ENCODE measurements at places on chromosomes 4 and X. TPM values are rescaled to one million over a fixed set of nuclear protein-coding genes. Genes with fewer than 3 reads are reported as not detected.

MID2 gene
- total RNA-seq = 2.0 TPM

DNA sequence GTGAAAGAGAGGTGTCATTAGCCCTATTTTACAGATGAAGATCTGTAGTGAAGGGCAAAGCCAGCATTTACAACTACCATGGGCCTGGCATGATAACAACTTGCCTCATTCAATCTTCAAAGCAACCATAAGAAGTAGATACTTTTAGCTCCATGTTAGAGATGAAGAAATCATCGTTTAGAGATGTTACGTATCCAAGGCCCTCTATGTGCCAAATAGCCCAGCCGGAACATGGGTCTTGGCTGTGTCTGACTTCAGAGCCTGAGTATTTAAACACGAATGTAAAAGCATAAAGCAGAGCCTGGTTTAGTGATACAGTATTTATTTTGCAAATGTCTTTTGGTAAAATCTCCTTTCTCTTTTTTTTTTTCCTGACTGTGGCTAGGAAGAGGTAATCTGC lies 197.1 kb downstream of the RASL11B start:
- DNase-seq = no peak

- DNase-seq = no peak
These were observed 20.7 kb upstream of the CLGN start for GRCh38 chr4:140448162-140448561.

GRCh38 chr4:86837691-86838503 lies 11.3 kb downstream of the SLC10A6 start:
- no peak for DNase-seq

DNA sequence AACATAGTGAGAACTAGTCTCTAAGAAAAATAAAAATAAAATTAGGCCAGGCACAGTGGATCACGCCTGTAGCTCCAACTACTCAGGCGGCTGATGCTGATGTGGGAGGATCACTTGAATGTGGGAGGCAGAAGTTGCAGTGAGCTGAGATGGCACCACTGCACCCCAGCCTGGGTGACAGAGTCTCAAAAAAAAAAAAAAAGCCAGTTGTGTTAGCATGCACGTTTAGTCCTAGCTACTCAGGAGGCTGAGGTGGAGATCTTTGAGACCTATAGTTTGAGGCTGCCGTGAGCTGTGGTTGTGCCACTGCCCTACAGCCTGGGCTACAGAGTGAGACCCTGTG lies 2.5 kb downstream of the DCK start:
- no peak for DNase-seq

DNA sequence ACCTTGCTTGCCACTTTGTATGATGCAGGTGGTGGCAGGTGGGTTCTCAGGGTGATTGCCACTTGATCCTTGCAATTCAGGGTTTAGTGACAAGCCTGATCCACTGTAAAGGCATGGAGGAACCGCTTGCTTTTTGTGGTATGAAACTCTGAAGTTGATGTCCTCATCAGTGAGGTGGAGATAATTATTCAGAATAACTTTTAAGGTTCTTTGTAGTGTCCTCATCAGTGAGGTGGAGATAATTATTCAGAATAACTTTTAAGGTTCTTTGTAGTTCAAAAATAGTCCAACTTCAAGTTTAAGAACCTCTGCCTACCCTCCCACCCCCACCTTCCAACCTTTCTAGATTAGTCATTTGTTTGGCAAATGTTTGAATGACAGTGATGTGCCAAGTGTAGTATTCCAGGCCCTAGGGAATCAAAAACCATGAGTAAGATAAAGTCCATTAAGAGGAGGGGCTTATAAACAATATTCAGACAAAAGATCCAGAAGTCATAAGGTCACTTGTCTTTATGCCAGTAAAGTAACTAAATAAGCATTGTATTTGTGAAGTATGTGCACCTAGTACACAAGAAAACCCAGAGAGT lies 51.2 kb downstream of the DCUN1D4 start:
- DNase-seq = no peak

- no peak for DNase-seq
These were observed 53.7 kb upstream of the MYOZ2 start for GRCh38 chr4:119081943-119082342.

THAP9 gene
- 3.0 TPM for total RNA-seq

FGFBP2 gene
- total RNA-seq = 12.4 TPM

CLNK gene
- total RNA-seq = 0.45 TPM

LRPAP1 gene
- 101 TPM for total RNA-seq

TACR3 gene
- total RNA-seq = not detected

DNA sequence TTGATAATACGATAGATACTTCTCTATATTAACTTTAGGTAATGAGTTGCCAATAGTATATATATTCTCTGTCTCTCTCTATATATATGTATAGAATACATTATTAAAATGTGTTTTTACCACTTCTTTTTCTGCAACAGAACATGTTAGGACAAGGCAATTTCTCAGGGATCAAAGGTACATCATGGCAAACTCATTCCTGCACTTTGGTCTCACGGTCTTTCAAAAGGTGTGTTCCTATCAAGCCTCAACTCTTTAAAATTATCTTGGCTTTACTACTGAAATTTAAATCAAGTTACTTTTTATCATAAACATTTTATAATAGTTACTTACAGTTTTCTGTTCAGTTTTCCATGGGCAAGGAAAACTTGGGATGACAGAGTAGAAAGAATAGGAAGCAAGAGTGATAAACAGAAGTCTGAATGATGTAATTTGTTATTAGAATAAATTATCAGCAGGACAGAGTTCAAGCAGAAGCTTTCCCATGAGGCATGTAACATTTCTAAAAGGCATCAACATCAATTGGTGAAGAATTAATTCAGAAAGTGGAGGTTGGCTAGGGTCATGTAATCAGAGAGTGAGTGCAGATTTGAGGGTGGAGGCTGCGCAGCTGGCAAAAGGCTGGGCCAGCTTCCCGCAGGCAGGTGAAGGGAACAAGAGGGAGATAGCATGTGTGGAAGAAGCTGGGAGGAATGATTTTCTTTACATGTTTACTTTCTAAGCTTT lies 59.7 kb upstream of the LRAT start:
- no peak for DNase-seq

GRCh38 chrX:27229721-27230120 lies 233.4 kb downstream of the PPP4R3C start:
- no peak for DNase-seq

GRCh38 chr4:53511014-53511413 lies 80.3 kb downstream of the LNX1 start:
- DNase-seq = no peak
